ENCODE measurements at places on chromosomes 7 and 10.

DNA sequence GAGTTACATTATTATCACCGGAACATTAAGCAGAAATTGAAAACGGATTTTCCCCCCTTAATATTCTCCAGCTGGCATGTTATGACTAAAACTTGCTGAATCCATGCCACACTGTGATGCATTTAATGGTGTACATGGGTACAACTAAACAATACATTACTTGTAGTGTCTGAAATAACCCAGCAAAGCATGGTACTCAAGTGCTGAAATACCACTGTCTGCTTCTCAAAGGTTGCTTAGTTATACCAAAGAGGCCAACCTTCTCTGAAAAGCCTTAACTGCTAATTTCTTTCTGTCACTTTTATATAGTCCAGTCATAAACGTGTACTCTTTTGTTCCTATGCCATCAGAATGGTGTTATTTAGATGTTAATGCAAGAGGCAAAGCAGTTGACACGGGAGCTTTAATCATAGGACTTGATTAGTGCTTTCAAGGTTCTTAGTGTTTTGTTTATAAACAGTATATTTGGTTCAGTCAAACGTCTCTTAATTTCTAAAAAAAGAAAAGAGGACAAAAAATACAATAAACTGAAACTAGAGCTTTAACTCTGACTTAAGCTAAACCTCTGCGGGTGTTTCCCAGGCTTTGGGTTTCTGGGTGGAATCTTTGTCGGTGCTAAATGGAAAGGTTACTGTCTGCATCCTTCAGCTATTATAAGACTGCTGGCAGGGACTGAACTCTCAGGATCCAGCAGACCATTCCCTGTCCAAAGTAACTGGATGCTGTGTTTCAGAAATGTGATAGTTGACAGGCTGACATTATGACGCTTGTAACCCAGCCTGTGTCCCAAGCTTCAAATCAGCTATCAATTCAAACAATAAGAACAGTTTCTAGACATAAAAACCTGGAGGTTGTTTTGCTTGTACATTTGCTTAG is 202.6 kb downstream of the PPP1R3A start:
- DNase-seq: no peak

DNA sequence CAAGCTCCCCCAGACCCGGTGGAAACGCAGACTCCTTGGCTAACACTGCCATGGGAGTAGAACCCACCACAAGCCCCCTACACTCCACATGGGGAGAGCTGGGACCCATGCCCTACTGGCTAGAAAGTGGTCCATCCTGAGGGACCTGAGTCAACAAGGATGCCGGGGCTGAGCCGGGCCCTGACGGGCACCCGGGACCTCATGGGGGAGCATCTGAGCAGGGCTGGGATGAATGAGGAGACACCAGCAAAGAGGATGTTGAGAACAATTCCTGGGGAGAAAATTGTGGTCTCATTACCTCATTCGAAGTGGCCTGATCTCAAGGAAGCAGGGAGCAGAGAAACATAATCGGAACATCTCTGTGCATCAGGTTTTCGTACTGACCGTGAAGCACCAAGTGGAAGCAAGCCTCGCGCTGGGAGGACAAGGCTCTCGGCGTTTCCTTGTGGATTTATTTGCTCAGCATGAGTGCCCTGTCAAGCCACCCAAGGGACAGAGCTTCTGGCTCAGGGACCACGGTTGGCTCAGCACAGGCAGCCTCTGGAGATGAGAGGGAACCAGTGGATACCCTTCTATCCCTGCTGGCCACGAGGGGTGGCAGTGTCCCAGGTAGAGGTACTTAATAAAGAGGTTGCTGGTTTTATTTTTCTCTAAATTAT is 132.2 kb upstream of the FAM20C start:
- no peak for DNase-seq

GRCh38 chr7:101589976-101590662 is 39.0 kb downstream of the MYL10 start:
- DNase-seq: no peak

- no peak for DNase-seq
Observed at GRCh38 chr10:132187430-132188138, 836 bp downstream of the DPYSL4 start.

DNA sequence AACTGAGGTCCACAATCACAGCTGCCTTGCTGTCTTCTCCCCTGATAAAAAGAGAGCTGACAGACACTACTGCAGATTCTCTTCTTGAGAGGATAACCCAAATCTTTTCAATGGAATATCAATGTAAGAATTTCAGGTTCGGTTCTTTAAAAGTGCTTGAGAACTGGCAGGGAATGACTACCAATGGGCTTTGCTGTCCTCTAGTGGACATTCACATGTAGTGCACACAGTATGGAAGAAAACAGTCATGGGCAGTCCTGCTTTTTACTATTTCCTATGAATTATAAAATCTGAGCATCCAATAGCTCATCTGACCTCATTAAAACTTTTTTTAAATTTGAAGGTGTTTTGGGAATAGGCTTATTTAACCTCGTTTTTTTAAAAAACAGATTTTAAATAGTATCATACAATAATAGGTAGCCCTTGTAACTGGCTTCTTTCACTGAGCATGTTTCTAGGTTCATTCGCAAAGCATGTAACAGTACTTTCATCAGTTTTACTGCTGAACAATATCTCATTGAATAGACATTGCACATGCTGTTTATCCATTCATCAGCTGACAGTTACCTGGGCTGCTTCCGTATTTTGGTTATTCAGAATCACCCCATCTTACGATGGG is 18.3 kb downstream of the FZD9 start:
- DNase-seq: peak; percentile 18

- DNase-seq: no peak
Observed at GRCh38 chr7:157630301-157630853, 293.6 kb downstream of the DNAJB6 start.

GRCh38 chr10:14008740-14009080 is 322.0 kb downstream of the FRMD4A start:
- no peak for DNase-seq

Data from fibroblast of skin of left biceps (primary cell).